Lower lobe of right lung (tissue), 2 donors: ENCODE measurements at places on chromosomes 13 and 19. TPM values are rescaled to one million over a fixed set of nuclear protein-coding genes. Genes with fewer than 3 reads are reported as not detected.

DNA sequence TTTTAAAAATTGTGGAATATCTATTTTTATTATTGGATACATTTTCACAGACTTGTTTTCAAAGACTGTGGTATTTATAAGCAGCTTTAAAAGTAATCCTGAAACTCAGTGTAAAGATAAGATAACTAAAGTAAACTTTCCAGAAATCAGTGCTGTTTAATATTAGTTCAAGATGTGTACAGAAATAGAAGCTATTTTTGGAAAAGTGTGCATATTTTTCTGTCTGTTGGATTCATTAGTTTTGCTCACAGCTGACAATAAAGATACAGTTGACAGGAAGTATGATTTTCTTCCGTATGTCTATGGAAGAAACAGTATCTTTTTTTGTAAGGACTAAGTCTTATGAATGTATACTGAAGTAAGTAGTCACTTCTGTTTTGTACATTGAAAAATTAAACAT lies 85.9 kb downstream of the GJA3 start:
- H3K27ac ChIP-seq: no peak overlapping the region
- H3K36me3 ChIP-seq: peaks cover 48% of the 10 kb centered on the region
- DNase-seq: no peak
- H3K4me1 ChIP-seq: no peaks in the 10 kb centered on the region
- no peaks in the 10 kb centered on the region for H3K27me3 ChIP-seq

GRCh38 chr13:95564733-95565291 lies 12.3 kb downstream of the CLDN10 start:
- no peaks in the 10 kb centered on the region for H3K4me1 ChIP-seq
- H3K36me3 ChIP-seq: no peaks in the 10 kb centered on the region
- no peak overlapping the region for H3K27ac ChIP-seq
- H3K27me3 ChIP-seq: no peaks in the 10 kb centered on the region
- no peak for DNase-seq

DNA sequence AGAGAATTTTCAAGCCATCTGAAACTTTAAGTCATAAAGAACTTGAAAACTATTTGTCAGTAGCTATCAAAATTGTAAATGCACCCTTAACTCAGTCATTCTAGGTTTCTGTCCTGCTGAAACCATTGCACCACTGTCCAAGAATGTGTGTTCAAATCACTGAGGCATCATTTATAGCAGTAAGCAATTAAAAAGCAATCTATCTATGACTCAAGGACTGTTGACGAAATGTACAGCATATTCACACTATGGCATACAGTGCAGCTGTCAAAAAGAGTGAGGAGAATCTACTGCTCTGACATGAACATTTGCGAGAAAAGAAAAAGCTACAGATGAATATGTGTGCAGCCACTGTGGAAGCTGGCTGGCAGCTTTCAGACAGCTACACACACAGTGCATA lies 71.2 kb downstream of the ING1 start:
- no peaks in the 10 kb centered on the region for H3K36me3 ChIP-seq
- H3K4me1 ChIP-seq: no peaks in the 10 kb centered on the region
- no peak overlapping the region for H3K27ac ChIP-seq
- H3K4me3 ChIP-seq: no peak overlapping the region

DNA sequence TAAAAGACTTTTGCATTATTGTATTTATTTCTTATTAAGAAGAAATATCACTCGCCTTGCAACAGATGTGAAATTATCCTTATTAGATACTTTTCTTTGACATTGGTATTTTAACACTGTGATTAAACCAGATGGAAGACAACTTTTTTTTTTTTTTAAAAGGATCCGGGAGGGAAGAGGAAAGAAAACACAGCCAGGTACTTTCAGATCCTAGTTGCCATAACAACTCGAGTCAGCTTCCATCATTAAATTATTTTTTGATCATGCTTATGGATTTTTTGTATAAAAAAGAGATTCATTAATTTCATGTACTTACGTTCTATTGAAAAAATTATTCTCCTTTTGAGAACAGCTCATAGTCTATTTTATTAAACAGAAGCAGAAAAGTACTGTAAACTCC lies 515.7 kb downstream of the TBC1D4 start:
- H3K4me1 ChIP-seq: no peaks in the 10 kb centered on the region
- no peak overlapping the region for H3K4me3 ChIP-seq
- no peak for DNase-seq
- no peaks in the 10 kb centered on the region for H3K27me3 ChIP-seq

TICAM1 gene
- total RNA-seq: 14.6 TPM

RUBCNL gene
- total RNA-seq: 3.5 TPM

CEACAM20 gene
- 0.30 TPM for total RNA-seq

ZNF350 gene
- 13.7 TPM for total RNA-seq
